ENCODE measurements at places on chromosomes 4 and X. TPM values are rescaled to one million over a fixed set of nuclear protein-coding genes. Genes with fewer than 3 reads are reported as not detected.

AKAP4 gene
- total RNA-seq, result not detected

ARHGEF6 gene
- 108 TPM for total RNA-seq

XPNPEP2 gene
- total RNA-seq, result 1.0 TPM

CDX4 gene
- total RNA-seq, result not detected

MMRN1 gene
- 0.16 TPM for total RNA-seq

MGAT4D gene
- total RNA-seq, result not detected

HSD17B11 gene
- 30.0 TPM for total RNA-seq

CCSER1 gene
- not detected for total RNA-seq

F9 gene
- not detected for total RNA-seq

INPP4B gene
- total RNA-seq, result 23.5 TPM

CNKSR2 gene
- 6.3 TPM for total RNA-seq

CT45A2 gene
- total RNA-seq, result not detected

GASK1B gene
- not detected for total RNA-seq

SOD3 gene
- not detected for total RNA-seq

SEC31A gene
- 87.9 TPM for total RNA-seq

AWAT2 gene
- not detected for total RNA-seq

PASD1 gene
- total RNA-seq, result not detected

UNC5C gene
- total RNA-seq, result not detected

TRPC3 gene
- 0.84 TPM for total RNA-seq

P2RY4 gene
- not detected for total RNA-seq

NAP1L5 gene
- total RNA-seq, result 4.2 TPM

CSAG2 gene
- total RNA-seq, result 2.7 TPM

TRIM75 gene
- total RNA-seq, result not detected

PLAC8 gene
- 44.2 TPM for total RNA-seq

PFKFB1 gene
- 0.77 TPM for total RNA-seq

XAGE2 gene
- total RNA-seq, result not detected

SLC6A14 gene
- not detected for total RNA-seq

CPLX1 gene
- 0.14 TPM for total RNA-seq

TENM3 gene
- total RNA-seq, result not detected

RPA4 gene
- 0.52 TPM for total RNA-seq

LEF1 gene
- 29.4 TPM for total RNA-seq

NAP1L2 gene
- total RNA-seq, result 1.6 TPM

IRS4 gene
- total RNA-seq, result not detected

TEX13C gene
- not detected for total RNA-seq

MAP7D2 gene
- total RNA-seq, result 0.40 TPM

SLC6A8 gene
- total RNA-seq, result 1.1 TPM

SEPTIN6 gene
- 236 TPM for total RNA-seq

ADGRA3 gene
- total RNA-seq, result 0.53 TPM

PAGE5 gene
- total RNA-seq, result 0.47 TPM

SPIN2A gene
- total RNA-seq, result 0.89 TPM

TMEM255A gene
- total RNA-seq, result 0.15 TPM

DDX3X gene
- 253 TPM for total RNA-seq

PCSK1N gene
- 0.93 TPM for total RNA-seq

HMX1 gene
- not detected for total RNA-seq

F8A2 gene
- total RNA-seq, result not detected

HPSE gene
- total RNA-seq, result 18.4 TPM

NR0B1 gene
- not detected for total RNA-seq

CT45A5 gene
- total RNA-seq, result not detected

STBD1 gene
- 0.52 TPM for total RNA-seq

LRP2BP gene
- 1.3 TPM for total RNA-seq

SPANXD gene
- not detected for total RNA-seq

DMRTC1 gene
- total RNA-seq, result not detected

ZNF718 gene
- 19.0 TPM for total RNA-seq

MAGEC3 gene
- total RNA-seq, result not detected

TLR2 gene
- total RNA-seq, result 0.41 TPM

FAM114A1 gene
- total RNA-seq, result not detected

NXF2B gene
- total RNA-seq, result not detected

Measured in activated CD8-positive, alpha-beta memory T cell treated with anti-CD3 and anti-CD28 coated beads, Interleukin-2, amount 10 ng/mL, durations not matched to agents 7 days and 5 days (primary cell).